ENCODE measurements at places on chromosomes 2 and 18.
A peak's percentile ranks its signal among the peaks of the same experiment; 100 is the strongest.

GRCh38 chr18:47953471-47953931 is 23.0 kb upstream of the SMAD2 start:
- no peak for DNase-seq

GRCh38 chr2:73889206-73889605 is 3.6 kb upstream of the ACTG2 start:
- DNase-seq: no peak

DNA sequence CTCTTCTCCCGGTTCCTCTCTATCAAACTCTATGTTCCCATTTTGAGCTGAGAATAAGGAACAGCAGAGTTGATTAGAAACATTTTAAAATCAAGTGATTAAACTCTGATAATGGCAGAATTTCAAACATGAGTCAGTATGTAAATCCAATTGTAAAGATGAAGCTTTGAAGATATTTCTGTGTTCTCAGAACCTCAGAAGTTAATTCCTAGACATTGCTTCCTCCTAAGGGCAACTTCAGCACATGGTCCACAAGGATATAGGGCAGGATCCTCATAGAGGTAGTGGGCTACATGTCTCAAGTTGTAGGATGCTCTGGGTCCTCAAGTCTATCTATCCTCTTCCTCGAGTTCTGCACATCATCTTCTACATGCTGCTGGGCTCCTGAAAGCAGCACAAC is 46.3 kb downstream of the QPCT start:
- no peak for DNase-seq

GRCh38 chr2:207502577-207503198 is 27.1 kb upstream of the CREB1 start:
- DNase-seq: no peak

DNA sequence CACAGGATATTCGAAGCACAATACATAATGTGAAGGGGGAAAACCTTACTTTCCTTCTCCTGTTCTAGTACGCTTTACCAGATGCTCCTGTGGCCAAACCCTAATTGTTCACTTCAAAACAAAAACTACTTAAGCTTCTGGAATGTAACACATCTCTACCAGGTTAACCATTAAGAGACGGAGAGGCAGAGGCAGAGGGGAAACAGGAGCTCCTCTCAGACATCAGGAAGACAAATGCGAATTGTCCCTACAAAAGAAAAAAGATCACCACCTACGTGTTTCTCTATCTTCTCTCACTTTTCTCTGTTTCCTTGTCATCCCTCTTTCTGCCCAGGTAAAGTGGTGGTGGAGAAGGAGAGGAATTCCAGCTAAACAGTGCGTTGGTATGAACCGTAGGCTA is 266.8 kb downstream of the NRXN1 start:
- DNase-seq: no peak

GRCh38 chr2:11528228-11528627 is 5.6 kb upstream of the GREB1 start:
- no peak for DNase-seq

DNA sequence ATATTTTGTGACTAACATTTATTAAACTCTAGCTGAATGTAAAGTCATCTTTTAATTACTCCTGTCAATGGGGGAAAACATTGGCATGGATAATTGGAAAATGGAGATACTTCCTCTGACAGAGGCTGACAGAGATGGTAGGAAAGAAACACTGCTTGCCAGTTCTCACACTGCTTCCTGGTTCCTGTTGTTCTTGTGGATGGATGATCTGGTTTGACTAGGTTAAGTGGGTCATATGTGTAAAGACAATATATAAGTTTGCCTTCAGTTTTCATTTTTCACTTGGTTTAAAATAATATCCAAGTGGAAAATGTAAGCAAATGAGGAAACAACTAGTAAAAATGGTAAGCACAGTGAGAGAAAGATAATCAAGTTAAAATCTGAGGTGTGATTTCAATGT is 188.8 kb upstream of the CWC22 start:
- no peak for DNase-seq

- no peak for DNase-seq
These were observed 51.8 kb upstream of the CTDP1 start for GRCh38 chr18:79627750-79628294.

- no peak for DNase-seq
These were observed 117.0 kb downstream of the ZBTB7C start for GRCh38 chr18:48292229-48292628.

DNA sequence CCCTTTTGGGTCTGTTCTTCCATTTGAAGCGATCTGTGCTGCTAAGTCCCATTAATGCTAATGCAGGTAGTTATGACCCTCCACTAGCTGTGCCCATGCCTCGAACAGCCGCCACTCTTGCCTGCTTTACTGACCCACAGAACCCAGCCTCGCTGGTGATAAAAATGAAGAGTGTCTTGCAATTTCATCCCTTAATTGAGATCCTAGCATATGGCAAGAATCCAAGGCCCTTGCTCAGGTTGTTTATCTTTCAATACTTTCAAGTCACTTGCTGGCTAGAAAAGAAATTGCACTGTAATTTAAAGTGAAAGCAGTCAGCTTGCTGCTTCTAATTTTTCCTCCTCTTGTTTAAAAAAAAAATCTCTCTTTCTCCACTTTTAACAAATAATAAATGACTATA is 73.6 kb downstream of the ZNF521 start:
- no peak for DNase-seq

- no peak for DNase-seq
These were observed 18.4 kb downstream of the DNER start for GRCh38 chr2:229695961-229696360.

DNA sequence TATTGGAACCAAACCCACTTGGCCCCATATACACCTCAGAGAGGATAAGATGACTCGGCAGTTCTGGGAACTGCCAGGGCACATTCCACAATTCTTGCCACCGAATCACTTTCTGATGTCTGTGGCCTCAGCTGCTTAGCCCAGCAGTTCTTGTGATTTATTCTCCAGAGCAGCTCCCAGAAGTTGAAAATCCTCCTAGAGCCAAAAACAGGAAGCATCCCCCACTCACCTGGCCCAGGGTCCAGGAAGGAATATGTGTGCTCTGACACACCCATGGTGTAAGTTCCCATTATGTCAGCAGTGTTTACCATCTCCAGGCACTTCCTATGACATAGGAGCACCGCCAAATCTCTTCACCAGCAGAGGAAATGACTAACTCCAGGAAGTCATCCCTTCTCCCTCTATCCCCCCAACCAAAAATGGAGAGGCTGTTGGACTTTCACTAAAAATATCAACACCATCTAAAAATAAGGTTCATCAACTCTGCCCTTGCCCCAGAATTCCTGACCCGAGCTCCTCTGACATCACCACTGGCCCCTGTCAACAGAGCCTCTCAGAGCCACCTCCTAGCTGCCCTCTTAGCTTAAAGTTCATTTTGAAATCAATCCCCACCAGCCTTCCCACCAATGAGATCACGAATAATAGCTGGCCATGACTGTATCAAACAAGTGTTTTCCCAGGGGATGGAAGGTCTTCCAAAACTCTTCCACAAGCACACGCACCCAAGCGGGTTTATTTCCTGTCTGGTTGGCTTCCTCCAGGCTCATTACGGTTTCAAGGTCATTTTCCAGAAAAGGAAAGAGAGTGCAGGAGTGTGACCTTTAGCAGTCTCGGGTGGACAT is 223.1 kb upstream of the PARD3B start:
- DNase-seq: no peak

DNA sequence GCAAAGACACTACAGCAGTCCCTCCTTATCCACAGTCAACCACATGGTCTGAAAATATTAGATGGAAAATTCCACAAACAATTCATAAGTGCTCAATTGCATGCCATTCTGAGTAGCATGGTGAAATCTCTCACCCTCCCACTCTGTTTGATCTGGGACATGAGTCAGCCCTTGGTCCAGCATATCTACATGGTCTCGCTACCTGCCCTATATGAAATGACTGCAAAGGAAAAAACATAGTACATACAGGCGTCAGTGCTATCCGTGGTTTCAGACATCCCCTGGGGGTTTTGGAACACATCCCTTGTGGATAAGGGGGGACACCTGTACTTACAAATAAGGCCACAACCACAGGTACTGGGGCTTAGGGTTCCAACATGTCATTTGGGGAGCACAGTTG is 73.7 kb downstream of the CABLES1 start:
- peak; percentile 21 for DNase-seq

DNA sequence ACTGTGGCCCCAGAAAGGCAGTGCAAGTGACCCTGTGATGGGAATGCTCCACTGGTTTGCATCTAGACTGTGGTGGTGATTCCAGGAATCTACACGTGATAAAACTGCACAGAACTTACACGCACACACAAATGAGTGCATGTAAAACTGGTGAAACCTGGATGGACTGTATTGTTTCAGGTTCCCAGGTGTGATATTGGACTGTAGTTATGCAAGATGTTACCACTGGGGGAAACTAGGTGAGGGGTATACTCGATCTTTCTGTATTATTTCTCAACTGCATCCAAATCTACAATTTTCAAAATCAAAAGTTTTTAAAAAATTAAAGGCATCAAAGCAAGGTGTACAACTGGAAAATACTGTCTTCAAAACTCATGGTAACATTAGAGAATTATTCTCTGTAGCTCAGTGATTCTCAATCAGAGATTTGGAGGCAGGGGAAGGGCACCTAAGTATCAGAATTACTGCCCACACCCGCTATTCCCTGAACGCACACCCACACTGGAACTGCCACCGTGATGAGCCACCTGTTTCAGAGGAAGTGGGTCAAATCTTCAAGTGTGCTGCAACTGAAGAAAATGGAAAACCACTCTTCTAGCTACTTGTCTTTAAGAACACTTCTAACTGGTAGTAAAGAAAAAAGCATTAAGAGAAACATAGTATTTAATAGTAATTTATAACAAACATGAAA is 26.7 kb downstream of the PTPN2 start:
- peak; percentile 39 for DNase-seq

- no peak for DNase-seq
These were observed 147.0 kb downstream of the HDAC4 start for GRCh38 chr2:239253701-239254436.

DNA sequence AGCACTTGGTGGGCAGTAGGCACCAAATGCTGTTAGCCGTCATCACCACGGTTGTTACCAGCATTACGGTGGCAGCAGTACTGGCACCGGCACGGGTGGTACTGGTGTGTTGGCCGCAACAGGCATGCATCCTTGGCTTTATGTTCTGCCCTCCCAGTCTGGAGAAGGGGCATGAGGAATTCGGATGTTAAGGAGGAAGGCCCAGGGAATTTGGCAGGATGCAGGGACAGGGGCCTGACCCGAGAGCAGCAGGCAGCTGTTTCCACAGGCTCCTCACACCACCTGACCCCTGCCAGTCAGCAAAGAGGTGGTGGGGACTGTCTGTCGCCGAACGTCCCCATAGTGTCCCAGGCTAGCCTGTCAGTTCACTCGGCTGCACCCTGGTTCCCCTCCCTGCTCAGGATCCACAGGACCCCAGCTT is 79.0 kb downstream of the EDAR start:
- DNase-seq: no peak

DNA sequence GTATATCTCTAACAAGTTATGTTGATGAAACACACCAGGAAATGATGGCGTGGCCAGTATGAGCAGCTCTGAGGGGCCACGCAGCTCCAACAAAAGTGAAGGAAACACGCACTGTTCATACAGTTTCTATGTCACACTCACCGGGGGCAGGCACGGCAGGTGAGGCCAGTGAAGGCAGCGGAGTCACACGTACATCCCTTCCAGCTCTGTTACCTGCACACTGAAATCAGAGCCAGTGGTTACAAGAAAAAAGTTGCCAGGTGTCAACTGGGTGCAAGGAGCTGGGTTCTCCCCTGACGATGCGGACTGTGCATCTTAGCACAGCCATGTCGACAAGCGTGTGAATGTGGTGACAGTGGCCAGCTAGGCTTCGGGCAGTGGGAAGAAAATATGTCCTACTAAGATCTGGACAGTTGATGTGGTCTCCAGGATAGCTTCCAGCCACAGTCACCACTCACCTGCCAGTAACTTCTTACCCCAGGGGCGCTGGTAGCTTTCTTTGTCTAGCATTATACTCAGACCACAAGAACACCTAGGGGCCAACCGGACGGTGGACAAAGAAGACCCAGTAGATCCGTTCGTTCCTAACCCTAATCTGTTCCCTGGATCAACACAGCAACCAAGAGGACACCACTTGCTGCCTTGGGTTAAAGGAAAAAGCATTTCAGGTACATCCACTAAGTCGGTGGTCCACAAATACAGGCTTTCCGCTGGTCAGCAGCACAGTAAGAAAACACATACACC is 10.1 kb downstream of the HJURP start:
- no peak for DNase-seq

DNA sequence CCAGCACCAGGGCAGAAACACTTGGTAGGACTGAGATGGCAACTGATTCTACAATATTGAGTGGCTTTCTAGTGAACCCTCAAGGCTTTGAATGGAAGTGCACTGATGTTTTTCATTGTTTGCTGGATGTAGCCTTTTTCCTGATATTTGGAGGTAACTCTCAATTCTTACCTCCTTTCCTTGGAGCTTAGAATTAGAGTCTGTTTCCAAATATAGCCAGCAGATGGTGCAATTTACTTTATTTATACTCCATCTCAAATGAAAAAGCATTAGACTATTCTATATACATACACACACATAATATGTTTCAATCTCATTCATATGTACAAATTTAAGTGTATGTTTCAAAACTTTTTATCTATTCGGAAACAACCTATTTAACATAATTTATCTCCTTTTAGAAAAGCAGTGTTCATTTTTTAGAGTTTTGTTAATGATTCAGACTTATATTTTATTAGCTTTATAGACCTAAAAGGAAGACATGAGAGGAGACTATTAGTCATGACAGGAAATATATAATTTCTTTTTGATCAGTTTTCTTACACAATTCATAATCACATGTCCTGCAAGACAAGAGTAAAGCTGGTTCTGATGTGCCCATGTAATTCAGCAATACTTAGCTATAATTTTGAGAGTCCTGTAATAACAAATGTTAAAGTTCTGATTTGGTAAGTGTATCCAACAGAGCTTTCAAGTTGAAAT is 124.8 kb downstream of the NUP35 start:
- no peak for DNase-seq

DNA sequence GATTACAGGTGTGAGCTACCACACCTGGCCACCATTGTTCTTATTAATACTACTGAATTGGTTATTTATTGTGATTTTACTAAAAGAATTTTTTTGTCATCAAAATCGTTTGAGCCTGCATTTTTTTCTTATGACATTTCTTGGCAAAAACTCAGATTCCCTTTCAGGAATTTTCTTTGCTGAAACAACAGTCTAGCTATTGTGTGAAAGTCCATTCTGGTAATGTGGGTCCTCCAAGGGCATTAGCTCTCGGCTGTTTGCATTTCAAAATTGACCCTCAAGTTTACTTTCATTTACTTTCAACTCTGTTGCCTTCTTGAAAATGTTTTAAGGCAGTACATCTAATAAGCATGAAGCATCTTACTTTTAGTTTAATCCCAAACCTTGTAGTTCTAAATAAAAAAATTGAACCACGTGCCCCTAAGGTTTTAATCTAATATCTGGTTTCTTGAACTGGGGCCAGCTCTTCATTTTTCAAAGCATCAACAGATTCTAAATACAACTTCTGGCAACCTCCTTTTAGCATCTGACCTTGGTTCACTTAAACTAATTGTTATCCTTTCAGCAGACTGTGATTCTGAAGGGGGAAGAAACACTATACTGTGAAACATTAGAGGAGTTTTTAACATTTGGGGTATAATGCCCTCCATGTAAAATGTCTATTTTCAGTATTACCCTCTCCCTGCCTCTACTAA is 325.2 kb upstream of the RAB12 start:
- DNase-seq: no peak

- DNase-seq: no peak
These were observed 1273.5 kb upstream of the CRIM1 start for GRCh38 chr2:35082072-35082471.
